ENCODE measurements at places on chromosomes 13 and 19.

GRCh38 chr19:51372021-51372648 lies 319 bp downstream of the NKG7 start:
- DNase-seq = no peak

- no peak for DNase-seq
Measured at GRCh38 chr13:98869408-98870090, 108.3 kb downstream of the DOCK9 start.

DNA sequence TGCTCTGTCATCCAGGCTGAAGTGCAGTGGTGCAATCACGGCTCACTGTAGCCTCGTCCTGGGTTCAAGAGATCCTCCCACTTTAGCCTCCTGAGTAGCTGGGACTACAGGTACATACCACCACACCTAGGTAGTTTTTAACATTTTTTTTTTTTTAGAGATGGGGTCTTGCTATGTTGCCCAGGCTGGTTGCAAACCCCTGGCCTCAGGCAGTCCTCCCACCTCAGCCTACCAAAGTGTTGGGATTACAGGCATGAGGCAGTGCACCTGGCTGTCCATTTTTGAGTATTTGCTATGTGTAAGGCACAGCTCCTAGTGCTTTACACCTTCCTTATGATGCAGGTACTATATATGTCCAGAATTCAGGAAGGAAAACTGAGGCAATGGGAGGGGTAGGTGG lies 138.8 kb upstream of the ZNF536 start:
- DNase-seq = no peak

DNA sequence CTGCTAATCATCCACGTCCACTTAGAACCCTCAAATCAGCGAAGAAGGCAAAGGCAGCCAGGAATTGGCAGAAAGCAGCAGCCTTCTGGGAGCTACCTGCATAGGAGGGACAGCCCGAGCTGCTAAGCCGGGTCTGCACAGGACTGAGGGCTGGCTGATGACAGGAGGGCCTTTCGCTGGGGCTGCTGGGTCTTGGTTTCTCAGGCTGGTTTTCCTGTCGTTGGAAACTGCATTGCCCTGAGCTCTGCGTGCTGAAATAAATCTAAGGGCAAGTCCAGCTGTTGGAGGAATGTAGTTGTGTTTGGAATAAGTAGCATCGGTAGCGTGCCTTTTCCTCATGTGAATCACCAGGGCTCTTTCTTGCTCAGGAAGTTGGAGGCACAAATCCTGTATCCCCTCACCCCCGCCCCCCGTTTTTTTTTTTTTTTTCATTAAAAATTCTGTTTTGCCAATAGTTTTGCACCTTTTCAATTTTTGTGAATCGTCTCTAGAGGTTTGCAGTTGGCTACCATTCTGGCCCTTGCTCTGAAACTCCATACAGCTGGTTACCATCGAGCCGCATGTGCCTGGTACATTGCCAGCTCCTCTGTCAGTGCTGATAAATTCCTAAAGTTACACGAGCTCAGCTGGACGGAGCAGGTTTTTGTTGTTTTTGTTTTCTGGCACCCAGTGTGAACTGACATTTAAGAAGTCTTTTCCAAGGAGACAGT lies 193.9 kb upstream of the RNF113B start:
- no peak for DNase-seq

GRCh38 chr19:46451352-46451751 lies 20.0 kb downstream of the PNMA8A start:
- no peak for DNase-seq

DNA sequence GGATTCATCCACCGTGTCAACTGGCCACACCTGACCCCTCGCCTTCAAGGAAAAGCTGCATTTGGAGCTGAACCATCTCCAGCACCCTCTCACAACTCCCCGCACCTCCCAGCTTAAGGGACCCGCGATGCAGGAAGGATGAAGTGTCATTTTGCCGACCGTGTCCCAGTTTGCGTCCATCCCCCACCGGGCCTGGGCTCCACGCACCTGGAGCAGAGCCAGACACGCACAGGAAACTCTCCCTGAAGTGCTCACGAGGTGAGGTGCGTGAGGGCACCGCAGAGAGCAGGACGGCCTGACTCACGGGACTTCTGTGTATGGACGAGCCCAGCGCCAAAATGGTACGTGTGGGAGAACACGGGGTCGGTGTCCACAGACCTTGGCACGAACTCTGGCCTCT lies 7.2 kb downstream of the SHC2 start:
- no peak for DNase-seq

GRCh38 chr13:101267656-101268055 lies 148.7 kb downstream of the NALCN start:
- DNase-seq = no peak

DNA sequence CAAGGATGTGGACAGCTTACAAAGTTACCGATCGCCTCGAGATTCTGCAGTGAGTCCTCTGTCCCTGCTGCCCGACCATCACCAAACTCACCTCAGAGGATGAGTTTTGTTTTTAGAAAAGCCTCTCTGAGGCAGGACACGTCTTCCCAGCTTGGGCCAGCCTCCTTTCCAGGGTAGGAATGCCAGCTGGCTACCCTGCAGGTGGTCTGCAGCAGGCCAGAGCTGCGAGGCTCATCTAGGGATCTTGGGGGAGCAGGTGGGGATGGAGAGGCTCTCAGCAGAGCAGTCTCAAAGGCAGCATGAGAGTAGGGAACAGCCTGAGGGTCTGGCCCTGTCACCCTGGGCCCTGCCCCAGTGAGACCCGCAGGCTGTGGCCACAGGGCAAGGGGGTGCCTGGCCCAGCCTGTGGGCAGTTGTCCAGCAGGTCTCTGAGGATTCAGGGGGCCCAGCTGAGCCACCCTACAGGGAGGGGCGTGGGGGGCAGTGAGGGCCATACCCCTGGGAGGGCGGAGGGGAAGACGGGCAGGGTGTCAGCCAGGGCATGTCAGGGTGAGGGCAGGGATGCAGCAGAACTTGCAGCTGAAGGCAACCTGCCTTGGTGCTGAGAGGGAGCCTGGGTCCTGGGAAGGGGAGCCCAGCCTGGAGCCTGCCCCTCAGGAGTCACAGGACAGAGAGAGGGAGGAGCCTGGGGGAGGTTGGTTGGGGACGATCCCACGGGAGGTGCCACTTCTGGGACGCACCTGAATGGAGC lies 57.3 kb upstream of the TPM4 start:
- DNase-seq = no peak

DNA sequence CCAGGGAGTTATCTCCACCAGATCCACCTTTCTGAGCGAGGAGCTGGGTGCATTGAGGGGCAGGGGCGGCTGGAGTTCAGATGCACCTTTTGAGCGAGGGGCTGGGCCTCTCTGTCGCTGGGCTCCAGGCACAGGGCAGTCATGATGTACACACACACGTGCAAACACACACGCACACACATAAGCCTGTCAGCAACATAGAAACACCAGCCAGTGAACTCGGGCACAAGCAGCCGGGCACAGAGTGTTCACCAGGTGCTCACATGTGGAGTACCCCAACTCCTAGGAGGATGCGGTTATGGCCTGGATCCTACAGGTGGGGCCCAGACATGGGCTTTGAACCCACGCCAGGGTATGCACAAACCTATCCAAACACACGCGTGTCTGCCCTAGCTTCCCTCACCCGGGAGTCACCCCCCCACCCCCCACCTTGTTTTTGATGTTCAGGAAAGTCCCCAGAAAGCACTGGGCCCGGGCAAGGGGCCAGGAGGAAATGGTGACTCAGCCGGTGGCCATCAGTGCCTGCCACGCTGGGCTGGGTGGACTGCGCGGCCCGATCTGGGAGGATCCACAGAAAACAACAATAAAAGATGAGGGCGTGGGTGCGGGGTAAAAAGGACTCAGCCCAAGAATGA lies 13.3 kb downstream of the ARRDC2 start:
- DNase-seq = peak; percentile 25

DNA sequence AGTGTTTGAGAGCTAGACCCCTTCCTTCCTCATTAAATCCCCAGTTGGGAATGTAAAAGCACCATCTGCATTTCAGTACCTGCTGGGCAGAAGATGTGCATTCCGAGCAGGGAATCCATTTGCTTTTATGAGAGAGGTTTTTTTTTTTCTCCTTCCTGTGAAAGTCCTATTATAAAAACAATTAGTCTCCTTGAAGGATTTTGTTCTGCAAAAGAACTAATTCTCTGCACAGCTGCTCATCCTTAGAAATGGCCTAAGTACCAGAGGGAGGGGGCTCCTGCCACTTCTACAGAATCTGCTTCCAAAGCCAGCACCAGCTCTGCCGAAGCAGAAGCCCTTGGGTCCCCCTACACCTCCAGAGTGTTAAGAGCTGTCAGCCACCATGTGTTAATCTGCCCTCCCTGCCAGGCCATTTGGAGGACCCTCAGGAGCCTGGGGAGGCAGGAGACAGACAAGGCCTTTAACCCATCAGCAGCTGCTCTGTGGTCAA lies 36.4 kb upstream of the SERPINE3 start:
- no peak for DNase-seq

DNA sequence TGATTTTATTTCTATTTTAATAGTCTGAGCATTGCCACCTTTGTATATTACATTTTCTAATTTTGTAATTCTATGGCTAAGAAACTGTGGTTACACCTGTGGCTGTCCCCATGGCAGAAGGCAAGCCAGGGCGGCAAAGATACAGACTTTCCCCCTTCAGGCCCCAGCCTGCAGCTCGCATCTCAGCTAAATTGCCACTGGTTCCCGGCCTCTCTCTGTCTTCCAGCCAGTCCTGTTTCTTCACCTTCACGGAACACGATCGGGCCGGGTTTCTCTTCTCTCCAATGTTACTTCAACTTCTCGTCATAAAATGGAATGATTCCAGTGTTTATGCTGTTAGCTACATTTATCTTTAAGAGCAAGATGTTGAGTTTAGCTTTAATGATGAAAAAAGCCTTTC lies 124.5 kb upstream of the ZNF507 start:
- DNase-seq = no peak

- DNase-seq = no peak
Measured at GRCh38 chr13:23794267-23795161, 94.7 kb downstream of the MIPEP start.

GRCh38 chr19:54133312-54133956 lies 4.1 kb upstream of the CNOT3 start:
- peak; percentile 35 for DNase-seq

DNA sequence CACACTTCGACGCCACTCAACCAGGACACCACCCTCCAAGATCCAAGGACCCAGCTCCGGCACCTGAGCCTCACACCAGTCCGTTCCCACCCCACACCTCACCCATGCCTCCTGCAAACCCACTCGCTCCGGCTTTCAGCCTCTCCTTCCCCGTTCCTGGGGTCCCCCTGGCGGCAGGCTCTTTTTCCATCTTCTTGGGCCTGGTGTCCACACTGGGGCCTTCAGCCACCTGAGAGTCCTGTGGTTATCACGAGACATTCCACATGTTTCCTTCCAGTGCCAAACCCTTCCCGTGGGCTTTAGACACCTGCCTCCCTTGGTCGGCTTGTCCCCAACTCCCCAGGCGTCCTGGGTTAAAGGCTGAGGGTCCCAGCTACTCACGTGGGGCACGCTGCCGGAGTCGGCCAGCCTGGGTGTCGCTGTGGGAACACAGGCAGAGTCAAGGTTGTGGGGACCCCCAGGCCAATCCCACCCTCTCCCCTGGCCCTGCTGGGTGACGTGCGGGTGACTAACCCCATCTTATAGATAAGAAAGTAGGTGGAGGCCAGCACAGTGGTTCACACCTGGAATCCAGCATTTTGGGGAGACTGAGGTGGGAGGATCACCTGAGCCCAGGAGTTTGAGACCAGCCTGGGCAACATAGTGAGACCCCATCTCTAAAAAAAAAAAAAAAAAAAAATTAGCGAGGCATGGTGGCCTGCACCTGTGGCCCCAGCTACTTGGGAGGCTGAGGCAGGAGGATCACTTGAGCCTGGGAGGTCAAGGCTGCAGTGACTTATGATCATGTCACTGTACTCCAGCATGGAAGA lies 1.9 kb downstream of the JSRP1 start:
- no peak for DNase-seq

GRCh38 chr13:92827503-92827902 lies 399.1 kb upstream of the GPC6 start:
- DNase-seq = no peak

- no peak for DNase-seq
Measured at GRCh38 chr19:3506384-3507340, 551 bp downstream of the FZR1 start.

- no peak for DNase-seq
Measured at GRCh38 chr13:78593652-78594455, 9.5 kb downstream of the POU4F1 start.

DNA sequence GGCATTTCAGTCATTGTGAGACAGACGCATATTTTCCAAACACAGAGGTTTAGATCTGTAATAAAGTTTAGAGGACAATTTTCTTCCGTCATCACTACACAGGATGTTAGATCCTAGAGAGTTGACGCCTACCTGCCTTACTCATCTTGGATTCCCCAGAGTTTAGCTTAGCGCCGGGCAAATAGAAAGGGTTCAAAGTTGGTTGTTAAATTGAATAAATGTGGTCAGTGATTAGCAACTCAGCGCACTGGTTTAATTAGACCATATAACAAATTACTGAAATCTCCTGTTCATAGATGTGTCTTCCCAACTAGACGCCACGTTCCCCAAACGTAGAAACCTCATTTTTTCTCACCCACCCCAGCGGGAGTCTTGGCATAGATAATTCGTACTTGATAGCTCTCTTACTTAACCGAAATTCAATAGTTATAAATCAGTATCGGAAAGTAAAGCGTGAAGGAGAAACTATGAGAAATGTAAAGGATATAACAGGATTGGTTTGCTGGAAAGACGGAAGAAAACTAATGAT lies 726 bp upstream of the UFM1 start:
- no peak for DNase-seq

DNA sequence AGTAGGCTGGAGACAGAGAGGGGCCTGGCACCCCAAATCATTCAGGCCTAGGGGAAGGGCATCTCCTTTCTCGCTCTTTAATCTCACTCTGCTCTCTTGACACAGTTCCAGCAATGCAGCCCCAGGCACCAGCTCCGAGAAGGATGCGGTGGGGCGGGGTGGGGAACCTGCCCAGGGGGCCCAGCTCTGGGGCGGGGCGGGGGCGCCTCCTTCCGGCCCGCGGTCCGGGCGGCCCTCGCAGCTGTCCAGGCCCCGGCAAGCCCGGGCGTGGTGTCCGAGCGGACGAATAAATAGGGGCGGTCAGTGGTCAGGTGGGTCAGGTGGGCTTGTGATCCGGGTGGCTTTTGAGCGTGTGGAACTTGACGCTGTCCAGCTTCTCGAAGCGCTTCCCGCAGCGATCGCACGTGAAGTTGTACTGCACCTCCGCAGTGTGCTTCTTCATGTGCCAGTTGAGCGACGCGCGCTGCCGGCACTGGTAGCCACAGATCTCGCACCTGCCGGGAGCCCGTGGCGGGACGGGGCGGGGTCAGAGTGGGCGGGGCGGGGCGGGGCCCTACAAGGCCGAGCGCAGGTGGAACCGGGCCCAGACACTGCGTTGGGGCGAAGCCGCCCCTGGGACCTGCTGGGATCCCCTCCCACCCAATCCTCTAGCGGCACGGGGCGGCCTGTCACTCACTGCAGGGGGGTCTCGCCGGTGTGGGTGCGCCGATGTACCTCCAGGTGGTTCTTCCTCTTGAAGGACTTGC lies 2.7 kb upstream of the ELAVL3 start:
- DNase-seq = no peak

DNA sequence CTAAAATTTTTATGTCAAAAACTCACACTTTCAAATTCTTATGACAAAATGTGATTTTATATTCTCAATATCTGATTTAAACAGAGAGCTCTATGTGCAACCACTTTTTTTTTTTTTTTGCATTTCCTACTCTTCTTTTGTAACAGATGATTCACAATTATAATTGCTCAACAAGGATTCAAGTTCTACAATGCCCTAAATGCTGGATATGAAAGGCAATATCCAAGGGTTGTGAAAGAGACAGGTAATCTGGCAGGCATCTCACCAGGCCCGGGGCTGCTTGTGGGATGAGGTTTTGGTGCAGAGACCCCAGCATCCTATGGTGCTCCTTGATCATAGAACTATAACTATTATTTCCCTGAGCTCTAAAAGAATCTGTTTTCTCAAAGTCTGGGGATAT lies 363.6 kb upstream of the NBEA start:
- no peak for DNase-seq

GRCh38 chr13:25732111-25732865 lies 319.5 kb downstream of the SHISA2 start:
- DNase-seq = peak; percentile 46

Data from SW 1271 (cell line).